ENCODE measurements at places on chromosomes 1 and 21.

DNA sequence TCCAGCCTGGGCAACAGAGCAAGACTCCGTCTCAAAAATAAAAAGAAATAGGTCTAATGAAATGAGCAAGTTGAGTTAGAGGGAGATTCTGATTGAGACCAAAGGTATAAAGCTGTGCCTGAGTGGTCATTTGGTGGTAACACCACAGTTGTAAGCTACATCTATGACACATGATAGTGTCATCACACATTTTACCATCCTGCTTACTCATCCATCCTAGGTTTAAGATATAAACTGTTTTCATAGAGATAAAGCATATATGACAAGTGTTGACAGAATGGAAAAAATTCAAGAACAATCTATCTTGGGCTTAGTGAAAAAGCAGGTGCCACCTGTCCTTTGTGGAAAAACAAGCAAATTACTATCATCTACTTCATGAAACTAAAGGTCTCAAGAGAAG is 7.1 kb upstream of the CFAP141 start:
- DNase-seq = no peak

DNA sequence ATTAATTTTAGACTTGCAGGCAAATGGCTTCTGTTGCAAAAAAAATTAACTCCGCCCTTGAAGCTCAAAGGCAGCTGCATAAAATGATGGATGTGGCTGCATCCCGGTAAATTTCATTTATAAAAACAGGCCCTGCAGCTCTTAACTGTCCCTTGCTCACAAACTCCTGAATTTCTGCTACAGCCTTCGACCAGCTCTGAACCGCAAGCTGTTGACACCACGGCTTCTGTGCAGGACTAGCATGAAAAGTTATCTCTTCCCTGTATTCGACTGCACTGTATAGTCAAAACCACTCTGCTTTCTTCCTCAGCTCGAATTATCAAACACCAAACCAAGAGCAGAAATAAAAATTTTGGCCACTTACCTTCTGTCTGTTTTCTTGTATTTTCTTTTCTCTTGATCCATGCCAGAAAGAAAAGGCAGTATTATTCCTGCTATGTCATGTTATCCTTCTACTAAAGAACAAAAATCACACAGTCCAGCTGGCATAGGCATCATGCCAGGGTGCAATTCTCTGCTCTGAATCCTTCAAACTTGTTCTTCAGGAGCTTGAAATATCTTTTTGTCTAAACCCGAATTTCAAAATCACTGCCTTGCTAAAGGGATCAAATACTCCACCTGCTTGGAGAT is 195.5 kb upstream of the NCAM2 start:
- DNase-seq = no peak

- DNase-seq = no peak
Measured at GRCh38 chr1:35707601-35708440, 10.9 kb downstream of the C1orf216 start.

DNA sequence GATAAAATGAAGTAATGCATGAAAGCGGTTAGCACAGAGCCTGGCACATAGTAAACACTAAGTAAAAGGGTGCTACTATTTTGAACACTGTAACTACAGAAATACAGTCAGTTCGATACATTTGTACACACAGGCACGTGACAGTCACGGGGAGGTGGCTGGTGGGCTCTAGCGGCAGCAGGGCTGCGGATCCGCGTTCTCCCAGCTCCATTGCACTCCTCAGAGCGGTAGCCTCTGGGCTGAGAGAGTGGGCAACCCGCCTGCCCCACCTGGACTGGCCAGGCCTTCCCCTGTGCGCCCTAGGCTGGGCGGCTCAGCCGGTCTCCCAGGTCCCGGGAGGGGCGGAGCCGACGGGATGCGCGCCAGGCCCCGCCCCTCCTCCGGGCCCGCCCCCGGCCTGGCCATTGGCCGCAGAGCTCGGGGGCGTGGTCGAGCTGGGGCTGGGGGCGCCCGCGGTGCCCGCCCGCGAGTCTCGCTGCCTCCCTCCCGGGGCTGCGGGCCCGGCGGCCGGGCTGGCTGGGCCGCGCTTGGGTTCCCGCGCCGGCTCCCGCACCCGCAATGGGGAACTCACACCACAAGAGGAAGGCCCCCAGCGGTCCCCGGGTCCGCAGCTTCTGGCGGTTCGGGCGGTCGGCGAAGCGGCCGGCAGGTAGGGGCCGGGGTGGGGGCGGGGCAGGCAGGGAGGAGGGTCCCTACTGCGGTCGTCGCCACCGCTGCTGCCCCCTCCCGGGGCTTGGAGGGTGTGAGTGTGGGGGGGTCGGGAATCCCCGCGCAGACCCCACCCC is 51.2 kb upstream of the SYNC start:
- no peak for DNase-seq

GRCh38 chr1:60558236-60558635 is 484.7 kb upstream of the C1orf87 start:
- DNase-seq = no peak

DNA sequence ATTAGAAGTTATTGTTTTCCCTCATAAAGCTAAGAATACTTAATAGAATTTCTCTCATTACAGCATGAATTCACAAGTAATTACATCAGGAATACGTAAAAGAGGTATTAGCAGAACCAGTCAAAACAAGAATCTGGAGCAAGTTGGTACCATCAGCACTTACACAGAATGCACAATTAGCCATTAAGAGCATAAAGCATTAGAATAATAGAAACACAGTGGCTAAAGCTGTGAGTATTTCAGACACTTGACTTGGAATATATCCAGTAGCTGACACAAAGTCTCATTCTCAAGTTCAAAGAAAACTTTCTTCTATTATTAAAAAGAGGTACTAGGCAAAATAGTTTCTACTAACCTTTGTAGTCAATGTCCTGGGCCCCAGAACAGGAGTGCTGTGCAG is 49.6 kb downstream of the KRTAP19-8 start:
- no peak for DNase-seq

All from fibroblast of skin of left biceps (primary cell).